Hypothalamus (tissue), 51 donors: ENCODE measurements at places on chromosomes 12 and 14.

DNA sequence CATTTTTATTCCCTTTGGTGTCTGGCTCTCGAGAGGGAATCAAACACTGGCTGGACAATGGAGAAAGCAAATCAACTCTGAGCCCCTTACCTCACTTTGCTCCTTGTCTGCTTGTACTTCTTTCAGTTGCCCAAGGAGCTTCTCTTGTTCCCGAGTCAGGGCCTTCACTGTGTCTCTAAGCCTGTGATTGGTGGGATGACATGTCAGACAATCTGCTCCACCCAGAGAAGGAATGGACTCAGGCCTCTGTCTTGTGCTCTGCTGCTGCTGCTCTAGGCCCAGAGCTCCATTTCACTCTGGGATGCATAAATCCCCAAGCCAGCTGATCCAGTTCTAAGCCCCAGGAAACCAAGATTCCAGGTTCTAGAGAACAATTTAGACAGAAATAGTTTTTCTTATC, 7.6 kb downstream of the CALCOCO1 start:
- no peak for DNase-seq

- no peak for DNase-seq
Observed at GRCh38 chr14:65927931-65928356, 515.4 kb downstream of the FUT8 start.

GRCh38 chr12:47851303-47851952, 31.7 kb upstream of the HDAC7 start:
- no peak for DNase-seq

DNA sequence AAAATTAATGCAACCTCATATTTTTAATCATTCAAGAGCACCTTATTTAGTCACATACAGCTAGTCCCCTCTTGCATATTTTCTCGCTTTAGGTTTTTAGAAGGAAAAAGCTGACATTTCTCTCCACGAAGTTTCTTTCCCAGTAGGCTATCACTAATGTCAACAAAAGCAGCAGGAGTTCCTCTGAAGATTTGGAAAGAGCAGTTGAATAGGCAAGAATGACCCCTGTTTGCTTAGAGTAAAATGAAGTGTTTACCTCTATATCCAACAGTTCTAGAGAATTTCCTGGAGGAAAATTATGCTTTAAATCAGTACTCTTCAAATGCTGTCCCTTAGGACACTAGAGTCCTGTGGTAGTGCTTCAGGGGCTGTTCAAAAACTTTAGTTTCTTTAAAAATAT, 188.1 kb upstream of the PRKD1 start:
- no peak for DNase-seq

GRCh38 chr12:92070054-92070863, 75.4 kb downstream of the BTG1 start:
- no peak for DNase-seq

GRCh38 chr12:132559652-132560363, 50.6 kb downstream of the LRCOL1 start:
- DNase-seq = no peak

DNA sequence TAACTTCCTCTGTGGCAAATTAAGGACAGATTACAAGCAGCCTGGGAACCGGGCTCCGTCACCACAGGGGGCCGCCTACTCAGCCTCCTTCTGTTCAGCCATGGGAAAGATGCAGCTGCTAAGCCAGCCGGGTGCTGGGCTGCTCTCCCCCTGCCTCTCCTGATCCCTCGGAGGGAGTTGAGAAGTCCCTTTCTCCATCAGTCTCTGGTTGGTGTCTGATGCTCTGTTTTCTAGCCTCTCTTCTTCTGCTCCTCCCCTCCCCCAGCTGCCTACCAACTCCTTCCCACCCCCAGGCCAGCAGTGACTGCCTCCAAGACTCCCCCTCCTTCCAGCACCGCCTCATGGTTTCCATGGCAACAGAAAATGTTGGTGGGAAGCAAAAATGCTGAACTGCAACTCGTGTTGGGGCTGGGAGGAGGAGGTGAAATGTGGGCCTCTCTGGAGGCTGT, 486.7 kb downstream of the APAF1 start:
- no peak for DNase-seq

GRCh38 chr12:131352296-131352900, 358.5 kb upstream of the SFSWAP start:
- no peak for DNase-seq

DNA sequence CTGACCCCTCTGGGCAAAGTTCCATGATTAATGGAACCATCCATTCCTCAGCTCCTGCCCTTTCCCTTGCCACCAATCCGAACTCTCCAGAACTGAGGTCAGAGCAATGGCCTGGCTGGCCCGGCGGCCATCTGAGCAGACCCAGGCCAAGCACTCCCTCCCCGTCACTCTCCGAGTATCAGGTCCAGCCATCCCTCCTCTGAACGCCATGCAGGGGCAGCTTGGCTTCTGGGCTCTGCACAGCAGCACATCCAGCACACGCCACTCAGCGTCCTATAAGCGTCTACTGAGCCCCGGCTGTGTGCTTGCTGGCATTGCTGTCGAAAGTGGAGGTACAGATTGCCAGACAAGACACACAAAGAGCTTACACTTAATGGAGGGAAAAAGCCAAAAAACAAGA, 34.3 kb upstream of the VWF start:
- DNase-seq = no peak

- no peak for DNase-seq
Observed at GRCh38 chr14:102325791-102326345, 6.3 kb downstream of the ZNF839 start.

DNA sequence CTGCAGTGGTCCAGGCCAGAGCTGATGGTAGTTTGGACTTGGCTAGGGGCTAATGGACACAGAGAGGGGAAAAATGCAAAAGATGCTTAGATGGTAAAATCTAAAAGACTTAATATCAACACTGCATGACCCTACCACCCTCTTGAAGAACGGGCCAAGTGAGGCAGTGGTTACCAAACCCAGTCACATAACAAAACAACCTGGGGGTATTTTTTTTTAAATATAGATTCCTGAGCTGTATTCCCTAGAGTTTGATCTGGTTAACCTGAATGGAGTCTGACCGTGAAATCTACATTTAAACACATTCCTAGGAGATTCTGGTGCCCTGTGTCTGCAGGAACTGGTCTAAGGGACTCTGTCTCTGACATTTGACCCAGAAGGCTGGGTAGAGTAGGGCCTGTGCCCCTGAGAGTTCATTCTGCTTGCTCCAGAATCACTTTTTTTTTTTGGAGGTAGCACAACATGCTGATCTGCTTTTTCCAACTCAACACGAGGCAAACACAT, 15.7 kb downstream of the ABHD4 start:
- DNase-seq = no peak

- no peak for DNase-seq
Observed at GRCh38 chr14:100761481-100761880, 34.8 kb downstream of the DLK1 start.

DNA sequence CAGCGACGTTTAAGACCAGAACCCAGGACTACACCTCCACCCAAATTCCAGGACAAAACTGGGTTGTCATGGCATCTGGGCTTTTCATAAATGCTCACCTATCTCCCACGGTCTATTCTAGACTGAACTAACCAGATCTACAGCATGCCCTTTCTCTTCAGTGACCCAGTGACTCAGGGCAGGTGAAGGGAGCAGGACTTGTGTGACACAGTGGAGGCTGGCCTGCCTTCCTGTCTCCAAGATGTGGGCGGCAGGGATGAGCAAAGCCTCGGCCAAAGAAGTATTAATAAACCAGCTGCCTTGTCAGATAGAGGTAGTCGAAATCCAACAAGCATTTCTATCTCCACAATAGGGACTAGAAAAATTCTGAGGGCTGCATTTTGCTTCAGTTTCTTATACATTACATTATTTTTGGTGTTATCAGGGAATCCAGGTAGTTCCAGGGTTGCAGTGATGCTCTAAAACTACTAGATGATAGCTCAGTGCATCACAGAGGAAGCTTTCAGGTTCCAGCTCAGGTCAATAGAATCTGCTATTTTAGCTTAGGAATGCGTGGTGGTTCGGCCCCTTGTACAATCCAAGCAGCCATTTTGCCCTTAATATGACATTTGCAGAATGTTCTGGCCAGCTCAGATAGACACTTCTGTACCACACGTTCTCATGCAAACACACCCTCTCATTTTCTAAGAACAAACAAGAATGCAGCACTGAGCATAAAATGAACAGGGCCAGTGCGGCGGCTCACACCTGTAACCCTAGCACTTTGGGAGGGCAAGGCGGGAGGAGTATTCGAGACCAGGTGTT, 4.2 kb upstream of the GLRX5 start:
- no peak for DNase-seq

DNA sequence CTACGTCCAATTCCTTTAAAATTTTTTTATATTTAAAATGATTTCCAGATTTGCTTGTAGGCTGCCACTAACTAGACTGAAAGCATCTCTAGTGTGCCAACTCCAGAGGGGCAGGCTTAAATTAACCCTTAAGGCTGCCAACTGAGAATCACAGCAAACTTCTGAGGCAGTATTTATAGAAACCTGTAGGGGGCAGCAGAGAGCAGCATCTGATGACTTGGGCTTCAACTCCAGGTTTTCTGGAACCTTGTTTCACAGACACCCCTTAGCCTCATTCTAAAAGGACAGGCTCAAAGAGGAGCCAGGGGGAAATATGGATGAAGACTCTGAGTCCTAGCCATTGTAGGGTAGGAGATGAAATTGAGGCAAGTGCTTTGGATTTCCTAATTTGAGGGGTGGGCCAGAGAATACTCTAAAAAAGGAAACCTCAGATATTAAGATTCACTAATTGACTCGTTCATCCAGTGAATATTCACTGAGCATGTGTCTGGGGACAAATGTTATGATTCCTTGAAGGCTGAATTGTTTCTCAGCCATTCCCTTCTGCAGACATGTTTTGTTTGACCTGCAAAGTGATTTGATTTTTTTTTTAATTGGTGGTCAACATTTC, 63.3 kb upstream of the HSPB8 start:
- DNase-seq = no peak

DNA sequence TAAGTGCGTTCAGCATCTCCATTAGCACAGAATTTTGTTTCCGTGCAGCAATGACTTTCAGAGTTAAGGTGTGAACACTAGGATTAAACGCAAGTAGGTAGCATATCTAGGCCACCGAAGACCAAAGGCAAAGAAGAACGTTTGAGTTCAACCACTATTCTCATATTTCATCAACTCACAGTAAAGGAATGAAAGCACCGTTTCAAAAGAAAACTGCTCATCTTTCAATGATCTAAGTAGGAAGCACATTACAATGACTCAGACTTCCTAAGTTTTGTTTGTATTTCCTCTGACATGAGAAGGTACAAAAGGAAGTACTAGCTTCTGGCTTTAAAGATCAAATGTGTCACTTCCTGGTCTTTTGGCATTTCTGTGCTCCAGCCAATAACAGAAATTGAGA, 57.6 kb downstream of the ACADS start:
- no peak for DNase-seq

GRCh38 chr14:102013669-102014200, 49.4 kb downstream of the DYNC1H1 start:
- no peak for DNase-seq

DNA sequence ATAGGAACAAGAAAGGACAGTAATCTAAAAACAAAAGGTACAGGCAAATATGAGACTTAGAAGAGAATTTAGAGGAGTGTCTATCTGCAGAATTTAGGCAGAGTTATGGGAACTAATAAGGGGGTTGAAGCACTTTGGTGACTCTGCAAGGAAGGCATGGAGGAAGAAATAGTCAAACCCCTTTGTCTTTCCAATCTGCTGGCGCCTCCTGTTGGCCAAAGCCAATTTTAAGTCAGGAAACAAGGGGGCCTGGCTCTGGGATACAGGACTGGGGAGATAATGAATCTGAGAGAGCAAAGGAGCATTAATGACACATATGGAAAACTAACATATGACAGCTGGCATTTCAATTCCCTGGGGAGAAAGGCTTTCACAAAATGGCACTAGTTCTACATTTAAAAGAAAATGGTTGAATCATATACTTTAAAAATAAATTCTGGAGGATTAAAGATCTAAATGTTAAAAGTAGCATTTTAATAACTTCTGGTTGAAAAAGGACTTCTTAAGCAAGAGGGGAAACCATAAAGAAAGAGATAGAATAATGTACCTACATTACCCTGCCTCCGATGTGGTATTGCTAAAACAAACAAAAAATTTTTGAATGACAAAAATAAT, 48.5 kb upstream of the CSRP2 start:
- no peak for DNase-seq

- DNase-seq = no peak
Observed at GRCh38 chr12:124938587-124938986, 24.1 kb upstream of the UBC start.
